GM19239 (cell line): ENCODE measurements at places on chromosomes 13 and 19.

DNA sequence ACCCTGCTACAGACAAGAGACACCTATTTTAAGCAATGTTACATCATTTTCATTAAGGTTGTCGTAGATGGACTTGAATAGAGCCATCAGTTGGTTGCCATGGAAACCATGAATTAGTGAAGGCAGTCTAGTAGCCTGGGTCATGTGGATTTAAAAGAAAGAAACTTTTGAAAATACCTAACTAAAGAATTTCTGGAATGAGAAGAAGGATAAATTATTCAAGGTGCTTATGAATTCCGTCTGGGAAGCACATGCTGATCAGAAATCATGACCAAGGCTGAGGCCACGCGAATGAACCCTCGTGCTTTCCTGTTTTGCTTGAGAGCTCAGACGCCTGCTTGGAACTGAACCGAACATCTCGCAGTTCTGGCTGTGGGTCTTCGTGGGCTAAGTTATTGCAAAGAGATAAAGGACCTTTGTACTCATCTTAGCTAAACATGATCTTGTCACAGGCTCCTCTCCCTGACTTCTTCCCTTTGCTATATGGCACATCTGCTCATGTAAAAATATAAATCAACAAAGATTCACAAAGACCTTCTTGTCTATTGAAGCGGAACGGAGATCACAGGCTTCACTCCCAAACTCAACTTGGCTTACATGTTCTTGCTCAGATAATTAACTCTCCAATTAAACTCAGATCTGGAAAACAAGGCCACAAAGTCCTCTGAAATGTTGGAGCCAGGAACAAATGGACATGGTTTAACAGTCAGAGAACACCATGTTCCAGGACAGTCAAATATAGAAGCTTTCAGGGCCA, 140.2 kb downstream of the NUFIP1 start:
- no peak for DNase-seq

DNA sequence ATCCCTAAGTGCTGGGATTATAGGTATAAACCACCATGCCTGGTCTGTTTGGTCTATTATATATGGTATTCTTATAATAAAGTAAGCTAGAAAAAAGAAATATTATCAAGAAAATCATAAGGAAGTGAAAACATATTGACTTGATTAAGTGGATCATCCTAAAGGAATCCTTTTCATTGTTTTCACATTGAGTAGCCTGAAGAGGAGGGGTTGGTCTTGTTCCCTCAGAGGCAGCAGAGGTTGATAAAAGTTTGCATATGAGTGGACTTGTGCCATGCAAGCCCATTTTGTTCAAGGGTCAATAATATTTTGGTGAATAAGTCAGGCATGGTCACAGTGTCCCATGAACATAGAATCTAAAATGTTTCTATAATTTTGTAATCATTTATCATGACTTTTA, 52.7 kb downstream of the ZNF627 start:
- no peak for DNase-seq

- DNase-seq = no peak
Measured at GRCh38 chr19:56919308-56919995, 78.9 kb upstream of the PEG3 start.

DNA sequence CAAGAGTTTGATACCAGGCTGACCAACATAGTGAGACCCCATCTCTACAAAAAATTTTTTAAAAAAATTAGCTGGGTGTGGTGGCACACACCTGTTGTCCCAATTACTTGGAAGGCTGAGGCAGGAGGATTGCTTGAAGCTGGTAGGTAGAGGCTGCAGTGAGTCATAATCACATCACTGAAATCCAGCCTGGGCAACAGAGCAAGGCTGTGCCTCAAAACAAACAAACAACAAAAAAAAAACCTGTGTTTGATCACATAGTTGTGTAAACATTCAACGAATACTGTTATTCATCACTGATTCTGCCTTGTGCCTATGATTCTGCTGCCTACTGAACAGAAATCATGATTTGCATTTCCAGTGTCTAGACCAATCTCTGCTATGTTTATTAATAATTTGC, 134.0 kb downstream of the TBC1D4 start:
- no peak for DNase-seq

- DNase-seq = no peak
Measured at GRCh38 chr13:48216204-48216711, 16.7 kb upstream of the ITM2B start.

DNA sequence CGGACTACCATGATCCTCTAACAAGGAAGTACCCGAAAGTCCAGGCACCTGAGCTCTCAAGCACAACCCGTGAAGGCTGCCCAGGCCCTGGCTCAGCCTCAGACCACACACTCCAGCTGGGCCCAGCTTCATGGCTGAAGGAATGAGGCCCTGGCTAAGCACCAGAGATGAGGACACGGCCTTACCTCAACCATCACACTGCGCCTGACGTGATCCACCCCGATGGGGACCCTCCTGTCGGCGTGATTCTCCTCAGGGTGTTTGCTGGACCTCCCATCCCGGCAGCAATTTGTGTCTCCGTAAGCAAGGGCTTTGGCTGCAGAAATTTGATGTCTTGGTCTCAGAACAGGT, 56.5 kb downstream of the F2RL3 start:
- no peak for DNase-seq

DNA sequence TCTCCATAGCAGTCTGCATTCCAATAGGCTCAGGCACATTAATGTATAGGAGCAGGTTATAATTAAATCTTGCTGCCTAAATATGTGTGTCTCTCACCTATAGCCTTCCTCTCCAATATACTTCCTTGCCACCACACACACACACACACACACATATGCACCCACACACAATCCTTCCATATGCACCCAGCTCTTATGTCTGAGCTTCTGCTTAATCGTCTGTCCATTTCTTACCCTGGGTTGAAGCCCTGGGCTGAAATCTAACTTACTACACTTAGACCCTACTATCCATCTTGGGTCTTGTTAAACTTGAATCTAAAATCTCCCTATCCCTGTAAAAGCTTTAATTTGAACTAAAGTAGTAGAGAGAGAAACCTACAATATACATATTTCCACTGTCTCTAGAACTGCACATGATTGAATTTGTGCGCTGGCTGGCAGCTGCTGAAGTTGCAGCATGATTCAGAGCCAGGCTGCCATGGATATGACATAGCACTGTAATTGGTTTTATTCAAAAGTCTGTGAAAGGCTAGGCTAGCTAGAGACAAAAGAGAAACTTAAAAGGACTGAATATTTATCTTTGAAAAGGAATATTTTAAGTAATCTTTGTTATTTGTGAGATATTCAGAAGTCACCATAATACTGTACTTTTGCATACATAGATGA, 25.7 kb upstream of the FREM2 start:
- DNase-seq = no peak

DNA sequence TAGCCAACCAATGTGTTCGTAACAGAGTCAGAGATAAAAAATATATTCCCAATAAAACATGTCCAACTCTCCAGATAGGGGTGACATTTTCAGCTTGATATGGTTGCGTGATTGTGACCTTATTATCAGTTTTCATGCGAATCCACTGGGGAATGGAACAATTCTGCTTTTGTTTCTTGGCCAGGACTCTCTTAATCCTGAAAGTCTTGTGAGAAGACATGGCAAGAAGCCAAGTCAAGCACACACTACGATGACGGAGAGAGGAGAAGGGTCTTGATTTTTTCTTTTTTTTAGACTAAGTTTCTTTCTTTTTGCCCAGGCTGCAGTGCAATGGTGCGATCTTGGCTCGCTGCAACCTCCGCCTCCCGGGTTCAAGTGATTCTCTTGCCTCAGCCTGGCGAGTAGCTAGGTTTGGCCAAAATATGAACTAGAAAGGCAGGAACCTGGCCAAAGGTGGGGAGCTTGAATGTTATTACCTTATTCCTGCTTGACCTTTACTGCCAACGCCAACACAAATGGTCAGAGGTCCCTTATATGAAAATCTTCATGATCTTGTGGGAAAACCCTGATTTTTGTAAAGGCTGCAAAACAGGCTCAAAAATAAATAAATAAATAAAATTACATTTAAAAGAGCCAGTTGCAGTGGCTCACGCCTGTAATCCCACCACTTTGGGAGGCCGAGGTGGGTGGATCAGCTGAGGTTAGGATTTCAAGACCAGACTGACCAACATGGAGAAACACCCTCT, 14.5 kb downstream of the ZNF816 start:
- no peak for DNase-seq

DNA sequence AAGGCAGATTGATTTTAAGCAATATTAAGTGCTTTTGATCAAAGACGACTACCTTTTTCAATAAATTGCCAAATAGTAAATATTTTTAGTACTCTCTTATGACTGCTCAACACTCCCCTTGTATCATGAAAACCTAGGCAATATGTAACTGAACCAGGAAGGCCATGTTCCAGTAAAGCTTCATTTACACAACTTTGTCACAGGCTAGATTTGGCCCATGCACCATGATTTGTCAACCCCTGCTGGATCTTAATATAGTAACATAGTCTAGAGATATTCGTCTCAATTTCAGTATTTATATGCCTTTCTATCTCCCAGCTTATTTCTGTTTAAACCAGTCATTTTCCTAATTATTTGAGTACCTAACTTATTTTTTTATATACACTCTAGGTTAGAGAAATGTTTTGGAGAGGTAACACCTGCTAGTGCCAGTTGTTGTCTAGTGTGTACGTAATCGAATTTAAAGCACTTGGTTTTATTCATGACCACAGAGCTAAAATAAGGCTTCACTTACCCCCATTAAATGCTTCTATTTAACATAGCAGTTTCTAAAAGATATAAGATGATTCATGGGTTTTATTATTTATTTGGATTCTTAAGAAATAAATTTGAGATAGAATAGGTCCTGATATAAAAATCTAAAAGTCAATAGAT, 21.0 kb downstream of the TPP2 start:
- no peak for DNase-seq
